ENCODE measurements at places on chromosomes 13 and 19.

GRCh38 chr13:34340534-34340933, 522.6 kb downstream of the RFC3 start:
- no peak for DNase-seq

DNA sequence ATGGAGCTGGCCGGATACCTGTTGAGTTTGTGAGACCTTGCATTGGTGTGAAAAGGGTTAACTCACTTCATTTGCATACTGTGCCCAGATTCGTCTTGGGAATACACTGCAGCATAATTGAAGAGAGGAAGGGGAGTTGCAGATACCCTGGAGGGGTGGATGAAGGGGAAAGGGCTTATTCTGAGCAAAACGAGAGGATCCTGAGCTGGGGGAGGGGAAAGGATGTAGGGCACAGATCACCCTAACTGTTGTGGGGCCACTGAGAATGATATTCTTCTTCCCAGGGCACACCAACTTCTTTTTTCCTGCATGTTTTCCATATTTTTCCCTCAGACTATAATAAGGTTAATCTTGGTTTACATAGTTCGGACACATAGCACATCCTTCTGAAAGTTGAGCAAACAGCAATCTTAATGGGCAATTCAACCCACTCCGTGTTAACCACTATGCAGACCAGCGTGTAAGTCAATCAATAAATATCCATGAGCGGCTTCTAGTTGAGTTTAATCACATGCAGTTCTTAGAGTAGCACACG, 11.7 kb upstream of the PTPRS start:
- peak; percentile 33 for DNase-seq

GRCh38 chr19:8390617-8390981, 439 bp downstream of the RAB11B start:
- DNase-seq: peak; percentile 98

DNA sequence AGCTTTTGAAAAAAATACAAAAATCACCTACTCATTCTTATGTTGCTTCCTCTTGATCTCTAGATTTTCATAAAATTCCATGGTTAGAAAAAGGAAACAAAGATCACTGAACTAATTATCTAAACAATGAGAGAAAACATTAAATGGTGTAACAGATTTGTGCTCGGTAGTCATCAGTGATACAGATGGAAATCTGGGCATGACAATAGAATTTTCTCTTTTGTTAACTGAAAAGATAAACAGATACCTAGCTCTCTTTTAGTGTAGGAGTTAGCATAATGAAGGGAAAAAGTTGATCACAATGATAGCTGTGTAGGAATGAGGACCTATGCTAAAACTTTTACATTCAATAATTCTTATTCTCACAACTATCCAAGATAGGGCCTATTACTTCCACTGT, 103.7 kb downstream of the TBC1D4 start:
- DNase-seq: no peak

- DNase-seq: no peak
These were observed 167.4 kb upstream of the STARD13 start for GRCh38 chr13:33452873-33453517.

DNA sequence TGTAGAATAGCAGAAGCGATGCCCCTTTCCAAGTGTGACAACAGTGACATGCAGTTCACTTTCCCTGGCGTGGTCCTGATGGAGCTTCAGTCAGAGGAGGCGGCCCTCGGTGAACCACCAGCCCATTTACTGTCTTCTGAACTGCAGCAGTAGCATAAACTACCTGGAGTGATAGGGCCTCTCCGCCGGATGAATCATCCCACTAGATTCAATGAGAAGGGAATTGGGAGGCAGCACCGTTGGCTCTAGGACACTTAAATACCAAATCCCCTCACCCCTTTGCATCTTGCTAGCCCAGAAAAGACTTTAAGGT, 112.8 kb upstream of the GPR12 start:
- DNase-seq: no peak

All from eye (tissue), 1 donor.